ENCODE measurements at places on chromosomes 3 and 15. TPM values are rescaled to one million over a fixed set of nuclear protein-coding genes. Genes with fewer than 3 reads are reported as not detected.

C3orf70 gene
- total RNA-seq, result 1.8 TPM

GNAT1 gene
- total RNA-seq, result not detected

ARRDC4 gene
- 9.1 TPM for total RNA-seq

PDCD7 gene
- total RNA-seq, result 8.1 TPM

COL6A5 gene
- not detected for total RNA-seq

THRB gene
- under 0.01 TPM for total RNA-seq

CPN2 gene
- not detected for total RNA-seq

SMCO1 gene
- total RNA-seq, result not detected

- DNase-seq, result no peak
Measured at GRCh38 chr3:99218468-99218867, 317.0 kb upstream of the DCBLD2 start.

- no peak for DNase-seq
Measured at GRCh38 chr15:85849946-85850345, 55.2 kb upstream of the KLHL25 start.

DNA sequence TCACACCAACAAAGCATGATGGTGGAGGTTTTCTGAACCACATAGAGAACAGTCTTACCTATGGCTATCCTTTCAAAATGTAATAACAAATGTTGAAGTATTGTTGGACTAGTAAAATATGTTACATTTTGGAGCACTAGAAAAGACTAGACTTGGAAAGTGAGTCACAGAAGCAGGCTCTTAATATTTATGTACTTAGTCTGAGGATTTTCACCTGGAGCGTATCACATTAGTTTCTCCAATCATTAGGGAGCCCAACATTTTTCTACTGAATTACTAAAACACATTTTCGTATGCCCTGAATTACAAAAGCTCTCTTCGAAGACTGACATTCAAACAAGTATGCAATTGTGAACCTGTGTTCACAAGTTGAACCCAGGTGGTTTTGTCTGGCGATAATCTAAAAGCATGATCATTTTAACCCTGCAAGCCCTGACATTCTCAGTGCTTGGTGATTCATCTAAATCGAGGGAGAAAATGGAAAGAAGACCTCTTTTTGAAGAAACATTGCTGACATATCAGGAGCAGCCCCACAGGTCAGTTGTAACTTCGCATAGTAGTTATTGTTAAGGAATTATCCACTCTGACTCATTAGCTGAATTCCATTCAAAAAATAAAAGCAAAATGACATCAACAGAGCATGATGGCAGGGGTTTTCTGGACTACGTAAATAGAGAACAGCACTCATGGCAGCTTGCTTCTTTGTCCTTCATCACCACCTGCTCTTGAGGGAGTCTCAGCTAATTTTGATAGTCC, 679.8 kb upstream of the NECTIN3 start:
- peak; percentile 72 for DNase-seq

DNA sequence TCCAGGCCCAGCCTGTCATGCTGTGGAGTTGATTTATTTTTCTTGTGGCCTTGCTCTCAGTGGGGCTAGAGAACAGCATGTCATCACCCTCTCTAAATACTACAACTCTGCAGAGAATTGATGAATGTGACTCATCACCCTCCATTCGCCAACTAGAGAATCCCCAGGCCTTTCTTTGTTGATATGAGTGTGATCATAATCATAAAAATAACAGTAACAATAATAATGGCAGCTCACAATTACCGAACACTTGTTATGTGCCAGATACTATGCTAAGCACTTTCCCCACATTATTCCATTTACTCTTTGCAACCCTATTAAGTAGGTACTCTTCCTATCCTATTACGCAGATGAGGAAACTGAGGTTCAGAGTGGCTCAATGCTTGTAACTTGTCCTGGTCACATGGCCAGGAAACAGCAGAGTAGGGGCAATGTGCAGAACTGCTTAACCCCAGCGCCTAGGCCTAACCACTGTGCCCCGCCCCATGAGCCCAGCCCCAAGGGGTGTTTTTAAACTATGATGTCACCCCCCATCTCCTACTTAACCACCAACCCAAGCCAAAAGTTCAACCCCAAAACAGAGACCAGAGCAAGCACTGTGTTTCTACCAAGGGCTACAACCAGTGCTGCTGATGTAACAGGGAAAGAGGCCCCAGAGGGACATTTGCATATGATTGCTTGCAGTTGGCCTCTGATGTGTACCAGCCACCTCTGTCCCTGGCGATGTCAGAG, 104.5 kb downstream of the ADCY5 start:
- DNase-seq, result peak; percentile 74

GRCh38 chr15:40826423-40827075, 2.0 kb downstream of the PPP1R14D start:
- DNase-seq, result no peak

GRCh38 chr15:56099311-56099710, 105.9 kb upstream of the NEDD4 start:
- no peak for DNase-seq

DNA sequence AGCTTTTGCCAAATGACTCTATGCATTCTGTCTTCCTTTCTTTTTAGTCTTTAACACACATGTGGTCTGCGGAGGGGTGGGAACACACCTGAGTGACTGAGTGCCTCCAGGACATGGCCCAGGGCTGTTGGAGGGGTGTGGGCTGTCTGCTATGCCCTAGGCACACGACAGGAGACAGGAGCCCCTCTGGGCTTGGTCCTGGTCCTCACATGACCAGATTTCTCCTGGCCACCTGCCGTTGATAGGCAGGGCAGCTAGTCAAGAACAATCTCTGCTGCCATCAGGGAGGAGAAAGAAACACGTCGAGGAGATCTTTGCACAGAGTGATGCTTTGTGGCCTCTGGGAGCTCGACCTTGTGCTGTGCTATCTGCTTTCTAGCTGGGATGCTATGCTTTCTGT, 176.6 kb downstream of the KLF13 start:
- DNase-seq, result no peak

DNA sequence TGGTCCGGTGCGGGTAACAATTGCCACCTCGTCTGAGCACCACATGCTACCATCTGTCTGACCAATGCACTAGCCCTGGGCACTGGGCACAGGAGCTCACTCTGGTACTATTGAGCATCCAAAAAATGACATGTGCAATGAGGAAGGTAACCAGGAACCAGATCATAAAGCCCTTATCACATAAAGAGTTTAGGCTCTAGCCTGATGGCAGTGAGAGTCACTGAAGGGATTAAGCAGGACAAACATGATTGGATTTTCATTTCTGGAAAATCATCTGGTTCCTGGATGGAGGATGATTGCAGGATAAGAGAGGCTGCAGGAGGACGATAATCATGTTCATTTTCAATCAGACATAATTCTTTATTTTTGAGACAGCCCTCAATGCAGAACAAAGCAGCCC, 12.4 kb downstream of the NDUFB4 start:
- DNase-seq, result no peak

DNA sequence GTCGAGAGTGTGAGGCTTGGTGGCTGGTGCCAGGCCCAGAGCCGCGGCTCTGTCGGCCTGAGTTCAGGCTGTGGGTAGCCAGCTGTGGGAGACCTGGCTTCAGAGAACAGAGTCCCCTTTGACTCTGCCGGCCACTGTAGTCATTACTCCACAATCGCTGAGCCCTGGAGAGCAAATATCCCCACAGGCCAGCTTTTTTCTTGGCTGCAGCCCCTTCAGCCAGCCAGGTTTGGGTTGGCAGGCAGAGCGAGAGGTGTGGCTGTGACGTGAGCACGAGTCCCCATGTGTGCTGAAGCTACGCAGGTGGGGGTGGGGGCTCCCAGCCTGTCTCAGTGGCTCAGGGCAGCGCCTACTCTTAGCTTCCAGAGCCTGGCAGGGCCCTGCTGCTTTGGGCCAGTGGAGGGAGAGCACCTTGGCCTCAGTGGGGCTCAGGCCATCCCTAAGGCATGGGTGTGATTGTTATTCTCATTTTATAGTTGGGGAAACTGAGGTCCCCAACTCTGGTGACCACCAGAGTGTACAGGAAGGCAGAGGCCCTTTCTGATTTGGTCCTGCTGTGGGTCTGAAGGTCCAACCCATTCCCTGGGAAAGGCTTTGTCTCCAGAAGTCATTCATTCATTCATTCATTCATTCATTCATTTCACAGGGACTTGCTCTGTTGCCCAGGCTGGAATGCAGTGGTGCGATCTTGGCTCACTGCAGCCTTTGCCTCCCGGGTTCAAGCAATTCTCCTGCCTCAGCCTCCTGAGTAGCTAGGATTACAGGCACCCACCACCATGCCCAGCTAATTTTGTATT, 45.7 kb upstream of the LCTL start:
- DNase-seq, result no peak

- no peak for DNase-seq
Measured at GRCh38 chr3:196641333-196642054, 2.0 kb downstream of the NRROS start.

- DNase-seq, result peak; percentile 68
Measured at GRCh38 chr15:43516801-43517353, 531 bp upstream of the MAP1A start.

GRCh38 chr3:25563601-25564000, 101.1 kb downstream of the TOP2B start:
- DNase-seq, result peak; percentile 41

GRCh38 chr3:68997887-68998286, 15.6 kb downstream of the EOGT start:
- no peak for DNase-seq

DNA sequence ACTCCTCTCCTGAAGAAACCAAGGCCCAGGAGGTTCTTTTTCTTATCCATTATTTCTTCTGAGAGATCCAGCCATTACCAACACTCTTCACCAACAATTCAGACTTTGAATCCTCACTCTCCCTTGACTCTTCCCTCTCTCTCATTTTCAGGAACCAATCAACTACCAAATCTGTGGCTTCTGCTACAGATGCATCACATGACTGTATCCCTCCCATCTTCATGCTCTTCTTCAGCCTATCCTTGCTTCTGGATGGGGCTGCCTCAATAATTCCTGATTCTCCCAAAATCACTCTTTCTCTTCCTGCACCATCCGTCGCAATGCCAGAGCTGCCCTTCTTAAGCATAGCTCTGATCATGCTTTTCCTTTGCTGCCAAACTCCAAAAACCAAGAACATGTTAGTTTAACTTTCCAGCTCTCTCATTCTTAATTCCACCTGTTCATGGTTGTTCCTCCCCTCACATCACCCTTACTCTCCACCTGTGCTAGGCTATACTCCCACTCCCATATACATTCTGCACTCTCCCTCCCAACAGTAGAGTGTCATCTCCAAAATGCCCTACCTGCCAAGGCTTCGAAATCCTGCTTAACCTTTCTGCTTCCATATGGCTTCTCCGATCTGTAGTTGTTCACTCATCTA, 13.5 kb downstream of the PLD1 start:
- DNase-seq, result no peak

DNA sequence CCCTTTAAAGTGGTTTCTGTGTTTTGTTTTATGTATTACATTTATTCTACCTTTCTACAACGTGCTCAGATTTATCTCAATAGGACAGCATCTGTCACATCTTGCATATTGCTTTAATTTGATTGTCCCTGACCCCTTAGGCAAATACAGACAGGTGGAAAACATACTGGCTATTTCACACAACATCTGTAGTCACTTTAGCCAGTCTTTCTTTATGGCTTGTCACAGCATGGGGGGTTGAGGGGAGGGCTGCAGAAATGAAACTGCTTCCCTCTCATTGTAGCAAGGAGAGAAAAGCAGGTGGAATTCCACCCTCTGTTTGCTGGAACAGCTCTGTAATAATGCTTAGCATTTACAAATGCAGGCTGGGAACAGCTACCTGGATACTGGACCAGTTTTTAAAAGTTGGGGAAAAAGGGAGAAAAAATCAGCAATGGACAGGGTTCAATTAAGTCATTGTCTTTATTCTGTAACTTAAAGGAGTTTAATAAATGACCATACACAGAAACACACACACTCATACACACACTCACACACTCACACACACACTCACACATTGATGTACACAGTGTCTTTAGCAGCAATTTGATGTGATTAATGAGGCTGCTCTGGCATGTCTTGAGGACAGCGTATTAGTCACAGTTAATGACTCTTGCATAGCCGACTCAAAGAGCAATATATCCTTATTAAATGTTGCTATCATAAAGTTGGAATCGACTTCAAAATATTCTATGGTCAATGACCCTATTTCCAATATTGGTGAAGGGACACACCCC, 283.7 kb upstream of the GBE1 start:
- no peak for DNase-seq

Measured in IMR-90 (cell line).